ENCODE measurements at places on chromosomes 5 and 9.

GRCh38 chr9:82036086-82036485 lies 47.5 kb downstream of the SPATA31D1 start:
- DNase-seq = no peak

GRCh38 chr5:148815578-148815977 lies 10.8 kb upstream of the ADRB2 start:
- DNase-seq = no peak

GRCh38 chr5:144972317-144972716 lies 801.6 kb downstream of the KCTD16 start:
- DNase-seq = no peak

DNA sequence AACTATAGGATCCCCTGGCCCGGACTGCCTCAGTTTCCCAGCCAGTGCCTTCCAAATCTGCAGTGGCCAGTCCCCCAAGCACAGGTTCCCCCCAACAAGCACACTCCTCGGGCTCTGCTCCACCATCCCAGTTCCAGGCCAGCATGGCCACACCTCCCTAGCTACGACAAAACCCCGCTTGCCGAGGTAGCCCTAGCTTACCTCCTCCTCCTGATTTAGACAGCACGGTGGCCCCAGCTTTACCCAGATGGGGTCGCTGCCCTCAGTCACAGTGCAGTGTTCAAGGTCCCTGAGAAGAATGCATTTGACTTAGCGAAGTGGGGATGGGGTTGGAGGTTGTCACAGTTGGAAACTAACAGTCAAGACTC lies 40.8 kb upstream of the GARNL3 start:
- DNase-seq = peak; percentile 22

DNA sequence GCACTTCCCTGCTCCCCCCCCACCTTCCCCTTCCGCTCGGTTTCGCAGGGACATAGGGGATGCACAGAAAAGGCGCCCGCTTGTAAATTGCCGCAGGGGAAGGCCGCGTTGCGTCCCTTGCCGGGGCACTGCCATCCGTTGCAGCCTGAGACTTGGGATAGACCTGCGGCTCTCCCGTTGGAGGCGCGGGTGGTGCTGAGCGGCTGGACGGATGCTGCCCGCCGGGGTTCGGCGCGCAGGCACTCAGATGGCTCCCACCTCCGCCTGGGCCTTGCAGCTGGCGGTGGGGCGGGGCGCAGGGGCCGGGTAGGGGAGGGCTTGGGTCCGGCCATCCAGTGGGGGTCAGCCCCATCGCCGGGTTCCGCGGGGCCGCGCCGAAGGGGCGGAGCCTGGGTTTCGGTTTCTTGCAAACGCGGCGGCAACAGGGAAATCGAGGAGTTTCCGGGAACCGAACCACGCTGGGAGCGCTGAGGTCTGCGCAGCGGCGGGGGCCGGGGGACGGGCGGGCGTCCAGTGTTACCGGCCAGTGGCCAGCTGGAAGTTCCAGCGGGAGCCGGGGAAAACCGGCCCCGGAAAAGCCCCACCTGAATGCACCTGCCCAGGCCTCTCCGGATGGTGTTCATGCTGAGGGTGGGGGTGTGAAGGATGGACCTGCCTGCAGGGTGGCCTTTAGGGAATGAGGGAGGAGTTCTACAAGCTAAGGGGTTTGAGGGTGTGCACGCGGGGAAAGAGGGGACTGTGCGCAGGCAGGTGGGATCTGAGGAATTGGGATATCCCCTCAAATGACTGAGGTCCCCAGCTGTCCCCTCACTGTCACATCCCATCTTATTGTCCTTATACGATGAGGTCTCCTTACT lies 6.3 kb upstream of the IRF1 start:
- peak; percentile 92 for DNase-seq

Data from body of pancreas (tissue), 4 donors.